GM20000 (cell line): ENCODE measurements at places on chromosomes 1 and 21.

DNA sequence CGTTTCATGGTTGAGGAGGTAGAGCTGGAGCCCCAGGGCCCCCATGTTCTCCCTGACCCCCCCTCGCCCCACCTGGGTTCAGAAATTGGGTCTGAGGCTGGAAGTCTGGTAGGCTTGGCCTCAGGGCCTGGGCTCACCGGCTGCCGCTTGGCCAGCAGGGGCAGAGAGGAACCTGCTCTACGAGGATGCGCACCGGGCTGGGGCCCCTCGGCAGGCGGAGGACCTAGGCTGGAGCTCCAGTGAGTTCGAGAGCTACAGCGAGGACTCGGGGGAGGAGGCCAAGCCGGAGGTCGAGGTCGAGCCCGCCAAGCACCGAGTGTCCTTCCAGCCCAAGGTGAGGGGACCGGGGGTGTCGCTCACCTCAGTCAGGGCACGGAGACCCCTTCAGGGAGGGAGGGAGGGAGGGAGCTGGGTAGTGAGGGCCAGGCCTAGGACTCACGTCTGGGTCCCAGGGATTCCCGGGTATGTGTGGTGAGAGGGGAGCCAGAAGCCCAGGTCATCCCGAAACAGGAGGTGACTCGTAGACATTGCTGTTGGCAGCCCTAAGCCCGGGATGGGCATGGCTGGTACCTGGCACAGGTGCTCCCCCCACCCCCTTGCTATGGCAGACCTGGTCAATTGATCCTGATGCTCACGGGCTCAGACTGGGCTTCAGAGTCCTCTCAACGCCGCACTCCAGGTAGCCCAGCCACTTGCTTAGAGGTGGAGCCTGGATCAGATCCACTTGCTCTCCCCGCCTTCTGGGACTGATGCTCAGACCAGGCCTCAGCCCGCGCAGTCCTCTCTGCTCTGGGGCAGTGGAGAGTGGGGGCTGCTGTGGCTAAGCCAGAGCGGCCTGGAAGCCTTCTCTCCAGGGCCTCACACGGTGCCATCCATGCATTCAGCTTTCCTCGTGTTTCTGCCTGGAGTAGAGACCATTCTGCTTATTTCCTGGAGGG is 68.4 kb downstream of the ARHGEF10L start:
- DNase-seq: no peak

- DNase-seq: no peak
Observed at GRCh38 chr1:207820568-207821463, 69.0 kb downstream of the CD46 start.

GRCh38 chr1:226882631-226883409 is 12.4 kb downstream of the PSEN2 start:
- DNase-seq: peak; percentile 81

DNA sequence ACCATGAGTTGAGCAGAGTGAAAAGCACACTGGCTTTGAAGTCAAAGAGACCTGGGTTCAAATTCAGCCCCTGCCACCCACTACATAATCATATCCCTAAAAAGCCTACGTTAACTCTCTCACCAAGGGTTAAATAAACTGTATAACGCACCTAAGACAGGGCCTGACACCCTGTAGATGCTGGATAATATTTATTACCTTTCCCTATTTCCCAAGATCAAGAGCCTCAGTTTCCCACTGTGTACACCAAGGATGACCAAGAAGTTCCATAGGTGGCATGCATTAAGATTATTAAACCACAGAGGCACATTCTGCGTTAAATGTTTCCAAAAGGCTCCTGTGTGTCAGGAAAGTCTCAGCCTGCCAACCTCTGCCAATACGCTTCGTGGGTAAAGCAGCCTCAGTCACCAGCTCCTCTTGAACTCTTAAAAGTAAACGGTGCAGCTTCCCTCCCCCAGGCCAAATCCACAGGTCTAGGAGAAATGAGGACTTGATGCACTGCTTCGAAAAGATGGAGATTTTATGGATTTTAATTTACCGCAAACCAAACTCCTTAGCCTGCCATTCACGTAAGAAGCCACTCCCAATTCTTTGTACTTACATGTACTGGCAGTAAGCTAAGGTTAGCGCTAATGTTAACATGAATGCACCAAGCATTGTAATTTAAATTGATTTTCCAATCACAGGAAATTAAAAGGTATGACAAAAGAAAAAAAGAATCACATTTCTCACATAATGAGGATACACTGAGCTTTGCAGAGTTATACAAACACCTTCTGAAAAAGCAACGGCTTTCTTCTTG is 2.6 kb downstream of the USP24 start:
- no peak for DNase-seq

GRCh38 chr1:34697818-34698217 is 57.0 kb upstream of the GJB5 start:
- DNase-seq: no peak

DNA sequence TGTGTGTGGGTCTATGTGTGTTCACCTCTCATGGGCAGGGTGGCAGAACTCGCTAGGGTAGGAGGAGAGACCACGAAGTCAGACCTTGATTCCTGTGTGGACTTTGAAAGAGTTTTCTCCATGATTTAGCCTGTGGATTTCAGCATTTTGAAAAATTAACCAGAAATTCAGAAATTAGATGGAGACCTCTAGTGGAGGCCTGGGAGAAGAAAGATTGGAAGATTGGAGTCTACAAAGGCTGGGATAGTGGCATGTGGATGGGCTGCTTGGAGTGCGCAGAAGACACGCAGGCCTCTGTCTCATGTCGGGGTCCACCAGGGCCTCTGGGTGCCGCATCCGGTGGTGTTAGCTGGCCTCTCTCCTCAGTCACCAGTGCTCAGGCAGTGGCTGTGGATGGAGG is 18.9 kb upstream of the IGSF5 start:
- DNase-seq: no peak

DNA sequence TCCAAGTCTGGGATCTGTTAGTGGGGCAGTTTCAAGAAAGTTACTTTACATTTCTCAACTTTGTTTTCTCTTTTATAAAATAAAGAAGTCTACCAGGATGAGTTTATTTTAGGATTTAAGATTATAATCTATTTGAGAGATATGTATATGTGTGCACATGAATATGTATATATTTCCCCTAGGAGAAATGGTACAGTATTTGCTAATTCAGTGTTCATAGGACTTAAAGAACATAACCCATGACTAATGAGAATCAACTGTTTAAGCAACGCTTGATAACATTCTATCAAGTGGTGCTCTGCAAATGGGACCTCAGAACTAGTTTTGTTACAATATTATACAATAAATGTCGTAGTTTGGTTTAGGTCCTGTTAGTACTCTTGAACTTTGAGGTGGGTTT is 7.0 kb downstream of the BCAS2 start:
- no peak for DNase-seq

GRCh38 chr1:86706018-86706635 is 1.8 kb downstream of the SH3GLB1 start:
- no peak for DNase-seq

DNA sequence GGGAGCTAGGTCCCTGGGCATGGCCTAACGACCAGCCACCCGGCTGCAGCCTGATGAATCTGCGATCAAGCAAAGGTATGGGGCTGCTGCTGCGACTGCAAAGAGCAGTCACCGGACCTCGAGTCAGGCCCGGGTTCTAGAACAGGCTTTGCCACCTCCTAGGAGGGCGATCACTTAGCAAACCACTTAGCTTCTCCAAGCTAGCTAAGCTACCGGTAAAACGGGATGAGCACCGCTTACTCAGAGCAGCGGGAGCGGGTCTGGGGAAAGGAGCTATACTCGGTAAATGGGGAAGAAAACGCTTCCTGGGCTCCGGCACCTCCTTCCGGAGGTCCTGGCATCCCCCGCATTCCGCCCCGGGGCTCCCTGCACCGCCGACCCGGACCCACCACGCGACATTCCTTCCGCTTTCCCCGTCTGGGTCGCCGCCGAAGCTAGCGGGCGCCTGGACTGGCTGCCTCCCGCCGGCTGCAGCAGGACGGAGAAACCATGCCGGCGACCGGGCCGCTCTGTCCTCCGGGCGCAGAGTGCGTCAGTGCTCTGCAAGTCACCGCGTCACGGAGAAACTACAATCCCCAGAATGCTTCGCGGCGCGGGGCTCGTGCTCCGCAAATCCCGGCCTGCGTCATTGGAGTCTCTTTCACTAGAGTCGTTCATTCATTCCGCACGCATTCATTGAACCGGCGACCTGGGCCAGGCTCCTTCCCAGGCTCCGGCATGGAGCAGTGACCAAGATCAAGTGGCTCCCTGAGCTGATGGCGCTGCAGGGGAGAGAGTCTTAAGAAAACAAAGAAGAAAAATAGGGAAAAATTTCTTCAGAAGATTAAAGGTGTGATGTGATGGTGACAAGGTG is at the start of gene LSM10:
Gene LSM10 (minus strand): TSS at position 531 of the 853 bp plus-strand sequence. CDS start 3,779 bp downstream, outside the sequence.
- DNase-seq: peak; percentile 91

GRCh38 chr1:161082996-161083747 is 6.2 kb downstream of the NECTIN4 start:
- no peak for DNase-seq

DNA sequence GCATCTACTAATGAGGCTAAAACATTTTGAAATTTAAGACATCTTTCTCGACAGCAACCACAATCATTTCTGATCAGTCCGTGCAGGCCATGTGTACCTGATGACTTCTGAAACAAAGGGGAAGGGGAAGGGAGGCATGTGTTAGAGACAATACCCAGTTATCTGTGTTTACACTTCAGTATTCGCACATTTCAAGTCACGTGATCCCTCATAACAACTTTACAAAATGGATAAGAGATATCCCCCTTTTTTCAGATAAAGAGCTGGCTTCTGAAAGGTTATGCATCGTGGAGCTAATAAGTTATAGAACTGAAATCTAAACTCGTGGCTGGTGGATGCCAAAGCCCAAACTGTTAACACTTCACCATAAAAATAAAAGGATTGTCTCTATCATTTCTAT is 175.7 kb downstream of the CHRM3 start:
- DNase-seq: no peak

DNA sequence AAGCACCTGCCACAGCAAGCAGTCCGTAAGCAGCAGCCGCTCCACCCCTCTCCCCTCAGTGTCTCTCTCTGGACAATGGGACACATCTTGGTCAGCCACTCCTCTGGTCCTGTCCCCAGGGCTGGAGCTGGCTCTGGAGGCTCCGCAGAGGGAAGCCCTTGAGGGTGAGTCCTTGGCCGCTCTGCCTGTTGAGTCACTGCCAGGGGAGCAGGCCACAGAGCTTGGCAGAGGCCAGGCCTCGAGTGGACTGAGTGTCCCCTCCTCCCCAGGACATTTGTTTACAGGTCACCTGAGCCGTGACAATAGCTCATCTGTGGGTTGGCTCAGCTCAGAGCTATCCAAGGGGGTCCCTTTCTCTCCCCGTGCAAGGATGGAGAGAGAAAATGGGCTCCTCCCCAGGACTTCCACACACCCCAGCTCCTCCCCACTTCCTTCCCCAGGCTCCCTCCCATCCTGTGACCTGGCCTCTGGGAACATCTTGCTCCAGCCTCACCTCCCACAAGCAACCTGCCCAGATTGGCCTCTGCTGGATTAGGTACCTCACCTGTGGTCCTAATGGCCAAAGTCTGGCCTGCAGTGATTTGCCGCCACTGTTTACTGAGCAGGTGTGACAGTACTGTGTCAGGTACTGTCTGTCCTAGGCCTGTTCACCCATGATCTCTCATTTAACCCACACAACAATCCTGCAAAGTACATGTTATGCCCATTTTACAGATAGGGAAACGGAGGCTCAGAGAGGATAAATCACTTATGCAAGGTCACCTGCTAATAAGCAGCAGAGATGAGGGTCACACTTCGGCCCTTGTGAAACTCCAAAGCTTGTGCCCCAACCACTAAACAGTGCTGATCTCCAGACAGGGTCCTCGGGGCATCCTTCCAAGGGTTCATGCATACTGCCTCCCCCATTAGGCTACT is 4.8 kb downstream of the FAM131C start:
- DNase-seq: no peak

GRCh38 chr1:67332653-67333529 is 25.2 kb downstream of the IL12RB2 start:
- DNase-seq: peak; percentile 64

GRCh38 chr1:206047271-206047670 is 5.7 kb upstream of the RHEX start:
- no peak for DNase-seq

- no peak for DNase-seq
Observed at GRCh38 chr1:200075522-200075921, 48.0 kb downstream of the NR5A2 start.

GRCh38 chr1:76723949-76724348 is 143.3 kb upstream of the ST6GALNAC5 start:
- no peak for DNase-seq

DNA sequence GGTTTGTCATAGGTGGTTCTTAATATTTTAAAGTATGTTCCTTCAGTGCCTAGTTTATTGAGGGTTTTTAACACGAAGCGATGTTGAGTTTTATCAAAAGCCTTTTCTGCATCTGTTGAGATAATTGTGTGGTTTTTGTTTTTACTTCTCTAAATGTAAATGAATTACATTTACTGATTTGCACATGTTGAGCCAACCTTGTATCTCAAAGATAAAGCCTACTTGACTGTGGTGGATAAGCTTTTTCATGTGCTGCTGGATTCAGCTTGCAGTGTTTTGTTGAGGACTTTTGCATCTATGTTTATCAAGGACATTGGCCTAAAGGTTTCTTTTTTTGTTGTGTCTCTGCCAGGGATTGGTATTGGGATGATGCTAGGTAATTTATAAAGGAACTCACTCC is 142.5 kb downstream of the PRDM2 start:
- no peak for DNase-seq

GRCh38 chr1:53327182-53327913 is 522 bp downstream of the LRP8 start:
- peak; percentile 69 for DNase-seq

DNA sequence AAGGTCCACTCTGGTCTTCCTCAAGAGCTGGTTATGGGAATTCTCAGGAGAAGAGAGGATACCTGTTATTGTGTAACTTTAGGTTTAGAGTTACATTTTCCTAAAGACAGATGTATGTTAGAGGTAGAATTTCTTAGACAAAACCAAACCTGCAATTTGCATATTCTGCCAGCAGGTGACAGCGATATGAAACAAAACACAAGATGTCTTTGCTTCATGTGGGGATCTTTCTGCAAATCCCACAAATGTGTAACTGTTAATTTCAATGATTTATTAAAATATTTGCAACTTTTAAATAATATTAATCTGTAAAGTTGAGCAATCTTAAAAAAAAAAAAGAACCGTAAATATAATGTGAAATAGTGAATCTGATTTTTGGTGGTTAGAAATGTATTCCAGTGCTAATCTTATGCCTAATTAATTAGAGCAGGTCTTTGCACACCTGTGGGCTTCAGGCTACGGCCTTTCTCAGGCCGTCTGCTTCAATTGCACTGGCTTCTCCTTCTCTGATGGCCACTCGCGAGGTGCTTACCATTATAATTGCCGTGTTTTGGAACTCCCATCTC is 33.4 kb downstream of the FAM78B start:
- DNase-seq: peak; percentile 17

- no peak for DNase-seq
Observed at GRCh38 chr1:180646547-180646946, 14.7 kb downstream of the XPR1 start.

DNA sequence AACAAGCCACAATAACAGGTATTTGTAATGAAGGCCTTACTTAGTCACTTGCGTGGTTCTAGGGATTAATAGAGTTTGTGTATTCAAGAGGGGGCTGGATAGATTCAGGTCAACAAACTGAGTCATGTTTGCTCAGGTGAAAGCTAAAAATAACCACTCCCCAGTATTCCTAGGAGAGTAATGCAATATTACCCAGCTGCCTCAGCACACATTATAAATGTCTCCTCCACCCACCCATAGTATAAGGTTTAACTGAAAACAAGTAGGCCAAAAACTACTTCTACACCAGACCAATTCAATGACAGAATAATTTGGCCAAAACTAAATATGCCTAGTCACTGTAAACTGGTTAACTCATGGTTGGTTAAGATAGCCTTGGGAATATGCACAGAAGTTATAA is 34.4 kb downstream of the WLS start:
- DNase-seq: no peak

GRCh38 chr1:224761245-224761644 is 145.1 kb downstream of the CNIH3 start:
- no peak for DNase-seq
